ENCODE measurements at places on chromosomes 2 and 18.

DNA sequence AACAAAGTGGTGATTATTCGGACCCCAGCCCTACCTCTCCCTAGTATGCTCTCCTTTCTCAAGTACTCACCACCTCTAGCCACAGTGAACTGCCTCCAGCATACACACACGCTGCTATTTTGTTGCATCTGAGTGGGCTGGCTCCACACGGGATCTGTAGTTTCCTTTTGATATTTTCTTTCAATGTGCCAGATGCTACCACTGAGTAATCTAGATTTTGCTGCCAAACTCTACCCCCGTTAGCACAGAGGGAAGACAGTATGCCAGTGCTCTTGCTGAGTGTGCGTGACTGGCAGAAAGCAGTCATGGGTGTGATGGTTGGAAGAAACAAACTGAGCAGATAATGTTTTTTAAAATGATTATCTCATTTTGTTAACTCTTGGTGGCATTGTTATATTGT lies 11.6 kb downstream of the CFLAR start:
- DNase-seq: no peak

DNA sequence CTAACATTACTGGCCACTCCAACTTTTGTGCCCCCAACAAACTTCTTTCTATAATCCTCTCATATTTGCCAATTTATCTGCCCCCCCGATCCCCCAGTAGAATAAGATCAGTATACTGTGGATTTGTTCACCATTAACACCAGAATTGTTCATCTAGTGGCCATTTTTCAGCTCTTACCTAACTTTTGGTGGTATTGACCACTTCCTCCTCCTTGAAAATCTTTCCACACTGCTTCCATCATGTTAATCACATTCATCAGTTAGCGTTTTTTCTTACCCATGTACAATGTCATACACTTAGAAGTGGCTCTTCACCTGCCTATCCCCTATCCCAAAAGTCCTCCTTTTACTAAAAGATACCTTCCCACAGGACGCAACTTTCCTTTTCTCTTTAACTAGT lies 6.1 kb downstream of the IMPACT start:
- no peak for DNase-seq

GRCh38 chr2:75764611-75765010 lies 53.9 kb upstream of the GCFC2 start:
- DNase-seq: no peak

DNA sequence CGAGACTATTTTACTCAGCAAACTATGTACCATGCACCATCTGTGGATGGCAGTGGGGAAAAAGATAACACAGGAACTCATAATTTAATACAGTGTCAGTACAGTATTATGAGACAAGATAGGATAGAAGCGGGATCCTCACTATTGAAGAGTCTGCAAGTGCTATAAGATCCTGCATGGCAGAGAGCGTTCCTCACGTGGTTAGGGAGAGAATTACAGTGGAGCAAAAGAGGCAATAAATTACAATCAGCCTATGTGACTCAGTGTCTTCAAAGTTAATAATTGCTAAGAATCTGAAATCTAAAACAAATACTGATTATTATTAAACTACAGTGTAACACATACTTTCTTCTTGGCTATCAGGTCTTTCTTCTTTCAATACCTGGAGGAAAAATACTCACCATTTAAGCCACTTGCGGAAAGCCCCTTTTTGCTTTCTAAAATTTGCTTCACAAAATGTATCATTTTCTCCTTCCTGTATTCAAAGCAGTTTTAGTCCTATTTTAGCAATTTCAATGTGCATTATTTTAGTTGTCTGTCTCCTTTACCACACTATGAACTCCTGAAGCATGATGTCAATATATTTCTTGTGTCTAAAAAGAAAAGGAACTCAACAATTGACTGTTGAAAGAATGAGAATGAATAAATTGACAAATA lies 342.9 kb downstream of the SPAG16 start:
- no peak for DNase-seq

DNA sequence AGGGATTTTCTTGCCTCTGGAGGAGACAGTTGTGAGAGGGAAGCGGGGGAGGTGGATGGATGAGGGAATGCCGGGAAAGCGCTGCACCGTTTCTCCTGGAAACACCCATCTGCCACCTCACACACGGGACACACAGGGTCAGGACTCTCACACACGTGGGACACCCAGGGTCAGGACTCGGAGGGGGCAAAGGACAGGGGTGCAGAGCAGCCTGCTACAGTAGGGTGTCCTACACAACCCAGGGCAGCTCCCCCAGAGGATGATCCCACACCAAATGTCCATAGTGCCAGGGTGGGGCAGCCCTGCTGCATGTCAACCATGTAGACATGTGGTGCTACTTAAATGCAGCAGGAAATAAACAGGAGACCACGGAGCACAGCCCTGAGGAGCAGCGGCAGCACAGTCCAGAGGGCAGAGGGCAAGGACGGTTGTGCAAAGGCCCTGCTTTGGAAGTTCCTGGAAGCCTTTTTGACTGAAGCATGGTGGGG lies 5.1 kb downstream of the RAMP1 start:
- DNase-seq: no peak

- no peak for DNase-seq
Measured at GRCh38 chr2:115484486-115484885, 1042.0 kb downstream of the DPP10 start.

GRCh38 chr2:73963385-73964120 lies 21.2 kb upstream of the TET3 start:
- DNase-seq: no peak

DNA sequence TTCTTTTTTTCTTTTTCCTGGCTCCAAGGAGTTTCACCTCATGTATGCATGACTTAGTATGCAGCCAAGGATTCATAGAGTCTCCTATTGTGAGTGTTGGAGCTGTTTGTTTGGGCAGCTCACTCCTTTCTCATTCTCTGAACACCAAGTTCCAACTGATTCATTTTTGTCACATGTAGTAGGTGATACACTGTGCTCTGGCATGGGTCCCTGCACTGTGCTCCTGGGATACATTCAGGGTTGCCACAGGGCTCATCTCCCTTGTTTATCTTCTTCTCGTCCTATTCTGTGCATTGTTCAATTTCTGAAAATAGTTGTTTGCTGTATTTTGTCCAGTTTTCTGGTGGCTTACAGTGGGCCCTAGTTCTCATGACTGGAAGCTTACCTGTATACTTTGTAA lies 96.8 kb downstream of the ZNF407 start:
- DNase-seq: no peak

DNA sequence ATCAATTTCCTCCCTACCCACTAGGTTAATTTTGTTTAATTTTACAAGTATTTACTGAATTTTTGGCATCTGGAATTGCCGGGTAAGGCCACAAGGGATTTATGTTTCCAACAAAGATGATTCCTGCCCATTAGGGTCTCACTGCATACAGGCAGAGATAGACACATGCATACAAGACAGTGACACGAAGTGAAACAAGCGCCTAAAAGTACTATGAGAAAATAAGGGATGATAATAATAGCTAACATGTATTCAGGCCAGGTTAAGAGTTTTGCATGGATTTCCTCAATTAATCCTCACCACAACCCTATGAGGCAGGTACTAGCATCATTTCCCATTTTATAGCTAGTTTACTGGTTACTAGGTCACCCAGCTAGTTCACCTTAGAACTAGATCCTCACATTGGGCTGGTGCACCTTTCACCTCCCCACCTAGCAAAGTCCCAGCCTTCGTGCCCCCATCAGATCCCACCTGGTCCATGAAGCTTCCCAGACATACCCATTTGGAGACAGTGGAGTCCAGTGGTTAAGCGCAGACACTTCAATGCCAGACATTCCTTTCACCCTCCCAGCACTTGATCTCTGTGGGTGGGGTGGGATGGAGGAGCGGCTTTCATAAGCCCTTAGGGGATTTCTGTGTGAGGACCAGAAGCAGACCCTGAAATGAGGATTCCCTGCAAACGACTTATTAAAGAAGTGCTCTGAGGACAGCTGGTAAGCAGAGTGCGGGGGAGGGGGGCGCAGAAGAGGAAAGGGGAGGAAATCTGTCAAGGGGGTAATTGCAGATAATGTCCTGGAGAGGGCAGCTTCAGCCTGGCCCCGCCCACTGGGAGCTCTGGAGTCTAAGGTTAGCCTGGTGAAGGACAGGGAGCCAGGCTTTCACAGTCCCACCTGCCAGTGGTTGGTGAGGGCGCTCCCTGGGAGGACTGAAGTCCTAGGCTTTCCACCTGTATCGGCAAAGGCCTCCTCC lies 5.8 kb upstream of the DGUOK start:
- DNase-seq: no peak

GRCh38 chr2:221448844-221449390 lies 123.2 kb downstream of the EPHA4 start:
- no peak for DNase-seq

DNA sequence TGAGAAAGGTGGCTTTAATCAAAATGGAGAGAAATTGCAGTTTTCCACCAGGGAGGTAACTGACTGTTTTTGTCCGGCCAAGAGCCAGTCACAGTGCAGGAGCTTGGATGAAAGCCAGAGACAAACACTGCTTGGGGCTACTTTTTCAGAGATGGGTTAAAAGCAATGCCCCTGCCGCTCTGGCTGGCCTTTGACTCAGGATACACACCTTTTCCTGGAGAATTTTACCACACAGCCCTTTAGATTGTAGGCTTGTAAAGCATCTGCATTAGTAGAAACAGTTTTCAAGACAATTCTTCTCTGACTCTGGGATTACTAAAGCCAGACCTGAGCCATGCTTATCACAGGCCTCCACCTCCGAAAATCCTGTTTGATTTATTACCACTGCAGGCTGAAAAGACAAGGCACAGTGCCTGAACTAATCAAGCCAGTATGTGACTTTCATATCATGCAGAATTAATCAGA lies 79.7 kb downstream of the CCBE1 start:
- no peak for DNase-seq

- DNase-seq: no peak
Measured at GRCh38 chr2:164287056-164287455, 334.2 kb downstream of the GRB14 start.

DNA sequence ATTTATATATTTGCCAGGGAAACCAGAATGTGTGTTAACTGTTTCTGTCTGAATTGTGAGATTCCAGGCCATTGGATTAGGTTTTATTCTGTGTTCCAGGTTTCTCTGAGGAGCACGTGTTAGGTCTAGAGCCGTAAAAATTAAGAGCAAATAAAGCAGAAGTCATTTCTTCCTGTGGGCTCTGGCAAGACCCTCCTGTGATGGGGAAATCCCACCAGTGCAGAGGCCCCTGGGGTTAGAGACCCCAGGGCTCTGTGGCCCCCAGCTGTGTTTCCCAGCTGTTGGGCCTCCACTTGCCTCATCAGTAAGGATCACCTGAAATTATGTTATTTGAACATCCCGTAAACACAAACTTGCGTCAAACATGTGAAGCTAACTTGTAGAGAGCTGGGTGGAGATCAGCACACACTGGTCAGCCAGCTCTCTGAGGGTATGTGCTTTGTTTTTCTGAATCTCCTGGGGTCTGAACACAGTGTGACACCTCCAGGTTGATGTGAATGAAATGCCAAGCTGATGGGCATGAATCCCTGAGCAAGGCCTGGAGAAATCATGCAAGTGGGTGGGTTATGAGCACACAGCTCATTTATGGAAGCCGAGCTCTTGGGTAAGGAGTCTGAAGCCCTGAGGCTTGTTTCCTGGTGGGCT lies 50.3 kb downstream of the HK2 start:
- no peak for DNase-seq

GRCh38 chr18:27017901-27018500 lies 152.5 kb upstream of the AQP4 start:
- DNase-seq: no peak

DNA sequence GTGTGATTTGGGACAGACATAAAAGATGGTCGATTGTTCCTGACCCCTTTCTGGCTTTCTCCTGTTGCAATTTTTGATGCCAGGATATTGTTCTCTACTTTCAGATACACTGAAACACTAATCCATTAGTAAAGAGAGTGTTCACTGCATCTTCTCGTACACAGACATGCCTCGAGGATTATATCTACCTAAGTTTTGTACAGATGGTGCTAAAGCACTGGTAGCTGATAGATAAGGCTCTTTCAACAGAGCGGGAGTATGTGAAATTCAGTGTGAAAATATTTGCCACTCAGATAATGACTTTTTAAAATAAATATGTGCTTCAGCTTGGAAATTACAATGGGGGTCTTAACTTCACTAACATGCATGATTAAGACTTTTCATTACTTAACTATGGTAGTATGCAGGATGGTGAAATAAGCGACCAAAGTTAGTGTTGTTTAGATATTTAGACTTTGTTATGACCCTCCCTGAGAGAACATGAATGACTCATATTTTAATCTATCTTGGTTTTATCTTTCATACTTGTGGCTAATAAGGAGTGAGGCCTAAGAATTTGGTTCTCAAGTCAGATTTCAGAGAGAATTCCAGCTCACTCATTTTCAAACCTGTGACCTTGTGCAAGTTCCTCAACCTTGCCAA lies 474.9 kb downstream of the NRXN1 start:
- DNase-seq: no peak

DNA sequence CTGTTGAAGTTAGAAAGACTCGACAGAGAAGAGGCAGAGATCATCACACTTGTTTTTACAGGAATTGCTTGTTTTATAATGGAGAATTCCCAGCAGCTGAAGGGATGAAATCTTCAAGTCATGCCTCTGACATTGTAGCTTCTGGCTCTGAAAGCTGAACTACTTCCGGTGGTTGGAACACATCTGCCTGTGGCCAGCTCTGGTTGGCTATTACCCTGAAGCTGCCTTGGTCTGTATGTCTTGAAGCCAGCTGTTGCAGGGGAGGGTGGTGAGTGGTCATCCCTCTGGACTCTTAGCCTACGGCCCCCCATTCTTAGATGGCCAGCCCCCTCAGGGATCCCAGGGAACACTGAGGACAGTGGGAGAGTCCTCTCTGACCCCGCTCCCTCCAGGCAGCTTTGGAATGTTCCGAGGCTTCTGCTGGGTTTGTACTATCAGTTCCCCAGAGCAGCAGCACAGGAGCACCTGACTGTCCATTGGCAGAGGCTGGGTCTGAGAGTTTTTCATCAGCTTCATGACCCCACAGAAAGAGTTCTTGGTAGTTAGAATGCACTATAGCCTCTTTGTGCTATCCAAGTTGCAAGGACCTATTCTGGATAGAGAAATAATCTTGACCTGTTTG lies 87.4 kb upstream of the CAPN13 start:
- DNase-seq: no peak

- no peak for DNase-seq
Measured at GRCh38 chr2:106197878-106198277, 3.8 kb upstream of the UXS1 start.

DNA sequence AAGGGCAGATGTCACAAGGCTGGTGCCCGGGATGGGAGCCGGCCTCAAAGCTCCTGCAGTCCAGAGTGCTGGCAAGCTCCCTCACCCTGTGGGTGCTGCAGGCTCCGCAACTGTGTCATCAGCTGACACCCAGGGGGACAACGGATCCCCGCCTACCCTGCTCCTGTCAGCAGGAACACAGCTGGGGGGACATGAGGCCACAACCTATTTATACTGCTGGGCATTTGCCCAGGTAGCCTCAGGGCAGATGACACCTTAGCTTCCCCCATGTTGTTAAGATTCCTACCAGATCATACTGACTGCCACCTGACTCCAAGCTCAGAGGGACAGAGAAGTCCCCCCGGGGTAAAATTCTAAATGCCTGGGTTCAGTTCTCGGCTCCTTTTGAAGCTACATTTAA lies 1.2 kb downstream of the ANKRD23 start:
- no peak for DNase-seq

DNA sequence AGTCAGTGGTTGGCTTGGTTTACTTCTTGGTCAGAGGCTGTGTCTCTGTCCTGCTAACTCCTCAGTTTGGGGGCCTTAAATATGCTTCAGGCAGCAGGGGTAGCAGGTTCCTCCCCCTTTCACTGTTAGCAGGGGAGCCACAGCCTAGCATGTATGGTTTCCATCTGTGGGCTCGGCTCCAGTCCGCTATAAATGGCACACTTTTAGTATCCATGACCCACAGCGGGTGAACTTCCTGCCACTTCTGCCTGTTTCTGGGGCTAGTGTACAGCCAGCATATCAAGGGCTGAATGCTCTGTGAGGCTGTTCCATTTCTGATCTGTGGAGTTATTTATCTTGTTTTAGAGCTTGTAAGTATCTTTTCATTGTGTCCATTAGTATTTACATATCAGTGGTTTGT lies 58.3 kb downstream of the MRPL33 start:
- DNase-seq: no peak

All from memory B cell (primary cell).